Activated T-cell treated with anti-CD3 and anti-CD28 coated beads, Interleukin-2, amount 50 U/mL, for 72 hours (primary cell): ENCODE measurements at places on chromosomes 6 and 20.

- peaks cover 7% of the 10 kb centered on the region for H3K4me1 ChIP-seq
- no peak overlapping the region for H3K27ac ChIP-seq
- no peak overlapping the region for H3K4me3 ChIP-seq
- DNase-seq: no peak
- H3K36me3 ChIP-seq: peaks cover 3% of the 10 kb centered on the region
These were observed 141.0 kb upstream of the BTBD3 start for GRCh38 chr20:11776687-11777086.

DNA sequence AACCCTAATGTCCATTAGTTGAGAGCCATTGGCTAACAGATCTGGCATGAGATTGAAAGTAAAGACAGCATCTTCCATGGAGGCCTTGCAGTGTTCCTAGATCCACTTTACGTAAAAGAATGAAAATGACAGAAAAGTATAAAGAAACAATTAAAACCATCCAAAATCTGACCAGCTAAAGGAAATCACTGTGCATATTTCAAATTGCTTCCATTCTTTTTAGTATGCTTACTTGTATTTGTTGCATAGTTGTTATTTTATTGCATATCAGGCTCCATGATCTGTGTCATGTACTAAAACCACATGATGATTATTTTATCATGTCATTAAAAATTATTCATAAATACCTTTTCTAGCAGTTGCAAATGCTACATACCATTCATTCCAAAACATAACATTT, 67.9 kb downstream of the GCLC start:
- no peaks in the 10 kb centered on the region for H3K36me3 ChIP-seq
- peaks cover 8% of the 10 kb centered on the region for H3K4me1 ChIP-seq
- DNase-seq: no peak
- H3K27me3 ChIP-seq: no peaks in the 10 kb centered on the region
- no peak overlapping the region for H3K27ac ChIP-seq

- no peak overlapping the region for H3K27ac ChIP-seq
- no peak overlapping the region for H3K4me3 ChIP-seq
- DNase-seq: no peak
- H3K27me3 ChIP-seq: peaks cover 65% of the 10 kb centered on the region
- no peaks in the 10 kb centered on the region for H3K36me3 ChIP-seq
These were observed 2.3 kb downstream of the THBS2 start for GRCh38 chr6:169251371-169251802.

DNA sequence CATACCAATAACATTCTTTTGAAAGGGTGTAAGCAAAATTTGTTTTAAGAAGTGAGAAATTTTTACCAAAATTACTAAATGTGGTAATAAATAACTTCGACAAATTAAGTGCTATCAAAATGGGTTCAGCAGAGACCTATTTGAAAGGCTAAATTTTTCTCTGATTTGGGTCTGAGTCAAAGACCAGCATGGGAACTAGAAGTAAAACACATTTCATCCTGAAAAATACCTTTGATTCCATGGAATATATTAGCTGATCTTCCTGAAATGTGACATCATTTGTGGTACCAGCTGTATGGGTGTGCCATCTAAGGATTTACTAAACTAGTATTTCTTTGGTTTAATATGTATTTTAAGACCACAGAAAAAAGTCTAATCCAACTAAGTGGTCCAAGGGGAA, 63.6 kb downstream of the BLOC1S5 start:
- no peaks in the 10 kb centered on the region for H3K4me1 ChIP-seq
- no peak overlapping the region for H3K4me3 ChIP-seq
- H3K27ac ChIP-seq: no peak overlapping the region
- H3K36me3 ChIP-seq: no peaks in the 10 kb centered on the region

DNA sequence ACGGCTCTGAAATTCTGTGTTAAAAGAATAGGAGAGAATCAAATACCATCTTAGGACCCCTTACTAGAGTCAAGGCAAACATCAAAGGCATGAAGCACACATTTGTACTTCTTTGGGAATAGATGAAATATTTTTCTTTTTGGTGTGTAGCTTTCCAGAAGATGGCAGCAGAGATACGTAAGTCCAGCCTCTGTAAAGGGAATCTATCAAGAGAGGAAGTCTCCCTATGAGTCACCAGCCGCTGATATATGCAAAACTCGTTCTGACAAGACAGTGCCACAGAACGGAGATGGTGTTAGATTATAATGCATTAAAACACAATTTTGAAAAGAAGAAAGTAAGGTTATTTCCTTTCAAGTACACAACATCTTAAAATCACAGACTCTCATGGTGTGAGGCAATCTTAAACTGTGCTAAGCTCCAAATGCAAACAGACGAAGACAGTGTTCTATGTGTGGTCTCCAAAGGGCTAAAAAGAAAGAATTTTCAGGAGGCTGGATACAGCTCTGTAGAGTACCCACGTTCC, 120.0 kb upstream of the AGPAT4 start:
- no peaks in the 10 kb centered on the region for H3K36me3 ChIP-seq
- no peak overlapping the region for H3K27ac ChIP-seq
- no peak overlapping the region for H3K4me3 ChIP-seq
- no peaks in the 10 kb centered on the region for H3K4me1 ChIP-seq

GRCh38 chr20:20953738-20954618, 152.2 kb downstream of the LINC00237 start:
- H3K36me3 ChIP-seq: no peaks in the 10 kb centered on the region
- H3K4me3 ChIP-seq: no peak overlapping the region
- H3K27ac ChIP-seq: no peak overlapping the region

DNA sequence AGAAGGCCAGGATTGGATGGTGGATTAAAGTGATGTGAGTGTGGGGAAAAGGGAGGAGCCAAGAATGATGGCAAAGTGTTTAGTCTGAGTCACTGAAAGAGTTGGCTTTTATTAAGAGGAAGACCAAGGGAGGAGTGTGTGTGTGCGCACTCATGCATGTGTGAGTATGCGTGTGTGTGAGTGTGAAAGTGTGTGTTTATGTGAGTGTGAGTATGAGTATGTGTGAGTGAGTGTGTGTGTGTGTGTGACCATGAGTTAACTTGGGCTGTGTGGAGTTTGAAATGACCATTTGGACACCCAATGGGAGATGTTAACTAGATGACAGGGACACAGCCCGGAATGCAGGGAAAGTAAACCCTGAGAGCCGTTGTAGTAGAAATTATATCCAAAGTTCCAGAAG, 57.6 kb upstream of the EYA2 start:
- peaks cover 37% of the 10 kb centered on the region for H3K27me3 ChIP-seq
- peaks cover 6% of the 10 kb centered on the region for H3K4me1 ChIP-seq
- H3K27ac ChIP-seq: no peak overlapping the region
- DNase-seq: no peak
- no peak overlapping the region for H3K4me3 ChIP-seq
- no peaks in the 10 kb centered on the region for H3K36me3 ChIP-seq

- peak overlapping the region; percentile 43 for H3K27ac ChIP-seq
- H3K27me3 ChIP-seq: no peaks in the 10 kb centered on the region
- no peak overlapping the region for H3K4me3 ChIP-seq
- peak; percentile 34 for DNase-seq
- peaks cover 38% of the 10 kb centered on the region for H3K4me1 ChIP-seq
- peaks cover 30% of the 10 kb centered on the region for H3K36me3 ChIP-seq
These were observed 5.1 kb downstream of the PABPC1L start for GRCh38 chr20:44914924-44915323.

DNA sequence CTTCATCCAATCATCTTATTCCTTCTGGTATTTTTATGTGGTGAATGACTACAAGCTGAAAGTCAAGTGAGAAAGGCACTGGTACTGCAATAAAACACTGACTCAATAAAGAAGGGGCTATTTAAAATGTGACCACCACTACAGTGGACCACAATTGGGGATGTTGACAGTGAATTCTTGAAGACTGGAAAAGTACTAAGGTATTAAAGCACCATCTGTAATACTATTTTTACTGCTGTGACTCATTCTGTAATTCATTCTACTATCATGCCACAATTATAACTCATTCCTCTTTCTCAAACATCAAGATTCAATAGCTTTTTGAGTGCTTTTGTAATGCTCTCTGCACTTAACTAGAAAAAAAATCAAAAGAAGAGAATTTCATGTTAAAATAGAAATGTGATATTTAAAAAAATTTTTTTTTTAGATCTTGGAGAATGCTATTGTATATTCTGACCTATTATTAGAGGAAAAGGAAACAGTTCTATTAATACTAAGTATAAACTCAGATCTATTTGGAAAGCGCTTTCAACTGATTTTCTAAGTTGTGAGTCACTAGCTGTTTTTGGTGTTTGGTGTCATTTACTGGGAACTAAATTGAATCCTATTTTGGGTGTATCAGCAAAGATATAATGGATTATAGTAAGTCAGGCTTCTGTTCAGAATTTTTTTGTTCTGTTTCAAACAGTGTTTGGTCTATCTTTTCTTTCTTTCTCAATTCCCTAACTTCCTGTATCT, 104.7 kb upstream of the TMEM170B start:
- no peak for DNase-seq
- peaks cover 53% of the 10 kb centered on the region for H3K4me1 ChIP-seq
- H3K27ac ChIP-seq: no peak overlapping the region

DNA sequence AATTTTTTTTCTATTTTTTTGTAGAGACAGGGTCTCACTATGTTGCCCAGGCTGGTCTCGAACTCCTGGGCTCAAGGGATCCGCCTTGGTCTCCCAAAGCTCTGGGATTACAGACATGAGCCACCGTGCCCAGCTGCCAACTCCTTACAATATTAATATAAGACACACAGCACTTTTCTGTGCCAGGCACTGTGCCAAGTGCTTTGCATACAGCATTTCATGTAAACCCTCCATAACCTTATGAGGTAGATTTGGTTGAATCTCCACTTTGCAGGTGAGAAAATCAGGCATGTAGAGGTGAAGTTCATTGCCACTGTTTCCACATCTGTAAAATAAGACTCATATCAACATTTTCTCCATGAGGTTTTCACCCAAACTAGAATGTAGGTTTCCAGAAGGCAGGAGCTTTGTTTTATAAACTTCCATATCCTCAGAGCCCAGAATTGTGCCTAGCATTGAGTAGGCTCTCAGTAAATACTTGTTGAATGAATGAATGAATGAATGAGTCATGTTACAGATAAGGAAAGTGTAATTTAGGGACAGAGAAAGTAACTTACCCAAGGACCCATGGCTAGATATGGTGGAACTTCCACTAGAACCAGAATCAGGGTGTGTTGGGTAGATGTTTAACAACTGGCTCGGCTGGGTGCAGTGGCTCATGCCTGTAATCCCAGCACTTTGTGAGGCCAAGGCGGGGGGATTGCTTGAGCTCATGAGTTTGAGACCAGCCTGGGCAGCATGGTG, 3.0 kb upstream of the CTNNBL1 start:
- peaks cover 30% of the 10 kb centered on the region for H3K4me1 ChIP-seq
- H3K27ac ChIP-seq: no peak overlapping the region
- DNase-seq: no peak

DNA sequence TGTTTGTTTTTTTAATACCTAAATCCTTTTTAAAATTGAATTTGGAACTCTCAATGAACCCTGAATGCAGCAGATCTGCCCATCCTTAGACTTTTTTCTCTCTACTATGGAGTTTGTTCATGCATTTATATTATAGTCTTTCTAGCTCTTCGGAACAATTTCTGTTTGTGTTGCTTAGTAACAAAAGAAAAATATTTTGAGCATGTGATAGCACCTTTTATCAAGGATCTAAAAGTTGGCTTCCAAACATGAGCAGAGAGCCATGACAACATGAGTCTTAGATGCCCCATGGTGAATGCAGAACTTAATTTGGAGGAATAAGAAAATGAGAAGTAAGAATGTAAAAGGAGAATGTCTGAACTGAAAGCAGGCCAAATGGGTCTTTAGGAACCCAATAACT, 133.7 kb downstream of the EDN1 start:
- H3K4me1 ChIP-seq: no peaks in the 10 kb centered on the region
- no peak overlapping the region for H3K4me3 ChIP-seq
- no peaks in the 10 kb centered on the region for H3K36me3 ChIP-seq
- no peak overlapping the region for H3K27ac ChIP-seq
- peaks cover 10% of the 10 kb centered on the region for H3K27me3 ChIP-seq
- DNase-seq: no peak

- no peaks in the 10 kb centered on the region for H3K36me3 ChIP-seq
- no peak overlapping the region for H3K4me3 ChIP-seq
- H3K4me1 ChIP-seq: no peaks in the 10 kb centered on the region
- H3K27me3 ChIP-seq: no peaks in the 10 kb centered on the region
- no peak overlapping the region for H3K27ac ChIP-seq
These were observed 548.6 kb downstream of the HTR1B start for GRCh38 chr6:76914737-76915136.

DNA sequence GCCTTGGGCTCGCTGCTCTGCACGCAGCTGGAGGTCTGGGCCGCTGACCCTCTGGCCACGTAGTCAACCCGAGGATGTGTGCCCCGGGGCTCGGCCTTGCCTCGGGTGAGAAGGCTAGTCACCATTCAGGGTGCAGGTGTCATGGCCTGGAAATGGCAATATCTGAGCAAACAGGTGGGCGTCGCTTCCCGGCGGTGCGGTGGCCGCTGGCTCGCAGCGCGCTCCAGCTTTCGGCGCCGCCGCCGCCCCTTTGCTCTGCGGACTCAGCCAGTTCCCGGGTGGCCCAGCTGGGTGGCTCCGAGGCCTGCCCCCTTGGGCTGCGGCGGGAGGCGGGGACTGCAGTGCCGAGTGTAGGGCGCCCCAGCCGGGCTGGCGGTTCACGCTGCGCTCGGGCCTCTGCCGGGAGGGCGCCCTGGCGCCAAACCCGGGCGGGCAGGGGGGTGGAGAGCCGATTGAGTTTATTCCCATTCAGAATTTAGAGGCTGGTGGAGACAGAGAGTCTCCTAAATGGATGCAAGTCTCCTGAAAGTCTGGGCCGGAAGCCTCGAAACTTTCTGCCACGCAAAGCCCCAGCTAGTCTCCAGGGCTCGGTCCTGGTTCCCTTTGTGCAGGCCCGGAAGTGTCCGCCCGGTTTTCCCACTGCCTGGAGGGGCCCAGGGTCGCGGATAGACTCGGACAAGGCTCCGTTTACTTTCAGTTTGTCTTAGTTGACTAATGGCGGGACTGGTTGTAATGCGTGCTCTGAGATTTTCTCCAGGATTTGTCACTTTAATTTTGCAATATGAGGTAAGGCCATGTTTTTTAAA, 11.3 kb upstream of the TFAP2A start:
- no peak for DNase-seq
- H3K4me1 ChIP-seq: peaks cover 20% of the 10 kb centered on the region
- H3K4me3 ChIP-seq: peak overlapping the region; percentile 82
- H3K27ac ChIP-seq: no peak overlapping the region

DNA sequence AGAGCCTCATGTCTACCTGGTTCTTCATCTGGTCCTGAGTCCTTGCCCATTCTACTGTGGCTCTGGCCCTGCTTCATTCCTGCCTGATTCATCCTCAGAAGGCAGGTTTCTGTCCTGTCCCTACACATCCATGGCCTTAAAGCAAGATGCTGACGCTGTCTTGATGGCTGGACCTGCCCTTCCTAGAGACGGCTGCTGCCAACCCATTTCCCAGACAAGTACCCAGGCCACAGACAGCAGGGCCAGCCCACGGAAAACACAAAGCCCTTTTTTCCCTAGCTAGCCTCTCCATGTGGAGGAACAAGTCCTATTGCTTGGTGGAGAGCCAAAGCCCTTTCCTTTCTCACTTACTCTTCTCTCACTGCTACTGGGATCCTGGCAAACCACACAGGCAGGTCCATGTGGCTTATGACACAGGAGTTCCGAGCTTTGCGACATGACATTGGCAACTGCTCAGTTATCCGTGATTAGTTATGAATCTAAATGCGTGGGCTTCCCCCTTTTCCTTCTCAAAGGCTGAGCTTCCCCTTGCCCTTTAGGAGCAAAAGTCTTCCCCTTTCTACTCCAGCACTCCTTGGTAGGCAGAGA, 72.9 kb downstream of the SLC22A3 start:
- peaks cover 2% of the 10 kb centered on the region for H3K4me1 ChIP-seq
- H3K4me3 ChIP-seq: no peak overlapping the region
- no peaks in the 10 kb centered on the region for H3K36me3 ChIP-seq
- no peak for DNase-seq
- H3K27ac ChIP-seq: no peak overlapping the region

- peaks cover 2% of the 10 kb centered on the region for H3K27me3 ChIP-seq
- no peak overlapping the region for H3K4me3 ChIP-seq
- no peak for DNase-seq
- peak overlapping the region; percentile 54 for H3K27ac ChIP-seq
- peaks cover 8% of the 10 kb centered on the region for H3K36me3 ChIP-seq
These were observed 13.7 kb downstream of the GSTA4 start for GRCh38 chr6:52981222-52981900.
